Renal cortex interstitium (tissue), 15 donors: ENCODE measurements at places on chromosomes 6 and 20. TPM values are rescaled to one million over a fixed set of nuclear protein-coding genes. Genes with fewer than 3 reads are reported as not detected.

The CALHM4 gene
- 0.88 TPM for polyA plus RNA-seq

The OR2J3 gene
- not detected for polyA plus RNA-seq

GRCh38 chr6:90329386-90330077 is 32.9 kb upstream of the BACH2 start:
- no peak for DNase-seq

- no peak for DNase-seq
These were observed 6.3 kb downstream of the SDCBP2 start for GRCh38 chr20:1322511-1323245.

GRCh38 chr20:46640044-46640443 is 11.2 kb downstream of the SLC13A3 start:
- DNase-seq, result no peak

DNA sequence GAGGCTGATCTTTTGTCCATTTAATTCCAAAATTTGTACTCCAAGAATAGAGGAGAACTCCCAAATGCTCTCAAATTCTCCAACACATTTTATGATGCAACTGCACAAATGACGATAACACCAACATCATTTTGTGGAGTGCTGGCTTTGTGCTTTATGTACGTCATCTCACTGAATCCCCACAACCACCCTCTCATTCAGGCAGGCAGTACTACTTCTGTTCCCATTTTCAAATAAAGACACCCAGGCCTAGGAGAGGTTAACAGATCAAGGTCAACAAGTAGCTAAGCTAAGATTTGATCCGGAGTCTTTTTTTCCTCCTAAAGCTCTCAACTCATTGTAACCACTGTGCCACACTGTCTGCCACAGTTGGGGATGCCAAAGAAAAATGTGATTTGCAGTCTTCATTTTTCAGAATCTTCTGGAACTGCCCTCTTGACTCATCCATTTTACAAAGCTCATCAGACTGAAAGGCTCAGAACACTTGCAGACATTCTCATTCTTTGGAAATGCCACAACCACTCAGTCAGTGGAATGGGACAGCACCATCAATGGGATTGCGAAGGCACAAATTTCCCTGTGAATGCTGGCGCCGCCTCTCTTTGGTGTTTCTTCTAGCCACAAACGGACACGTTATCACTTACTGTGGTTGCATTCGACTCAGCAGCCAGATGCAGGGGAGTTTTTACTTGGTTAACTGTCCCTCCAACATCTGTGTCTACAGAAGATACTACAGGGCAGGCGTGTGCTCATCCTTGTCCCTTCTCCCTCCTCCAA is 184.4 kb downstream of the GJA10 start:
- DNase-seq, result no peak

GRCh38 chr20:41367393-41367695 is 726 bp upstream of the EMILIN3 start:
- no peak for DNase-seq

DNA sequence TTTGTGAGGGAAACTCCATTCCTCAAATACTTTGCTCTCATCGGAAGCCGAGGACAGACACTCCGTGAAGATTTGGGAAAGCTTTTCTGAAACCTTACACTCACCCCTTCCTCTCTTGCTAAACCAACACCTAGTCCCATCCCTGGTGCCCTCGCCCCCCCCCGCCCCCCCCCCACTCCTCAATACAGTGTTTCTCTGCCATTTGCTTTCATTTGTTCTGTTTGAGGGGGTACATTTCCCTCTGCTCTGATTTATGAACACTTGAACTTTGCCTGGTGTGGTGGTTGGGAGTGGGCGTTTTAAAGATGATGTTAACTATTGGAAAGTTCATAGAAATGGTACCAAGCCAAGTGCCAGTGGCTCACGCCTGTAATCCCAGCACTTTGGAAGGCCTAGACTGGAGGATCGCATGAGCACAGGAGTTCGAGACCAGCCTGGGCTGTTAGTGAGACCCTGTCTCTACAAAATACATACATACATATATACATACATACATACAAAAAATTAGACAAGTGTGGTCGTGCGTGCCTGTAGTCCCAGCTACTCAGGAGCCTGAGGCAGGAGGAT is 1.1 kb downstream of the RAB32 start:
- DNase-seq, result no peak

GRCh38 chr6:142302421-142303175 is 791 bp downstream of the ADGRG6 start:
- peak; percentile 7 for DNase-seq

- DNase-seq, result no peak
These were observed 15.7 kb downstream of the NFYA start for GRCh38 chr6:41088451-41088850.
